ENCODE measurements at places on chromosomes 2 and 18.

- DNase-seq: no peak
Measured at GRCh38 chr18:22168360-22168921, 948 bp upstream of the GATA6 start.

DNA sequence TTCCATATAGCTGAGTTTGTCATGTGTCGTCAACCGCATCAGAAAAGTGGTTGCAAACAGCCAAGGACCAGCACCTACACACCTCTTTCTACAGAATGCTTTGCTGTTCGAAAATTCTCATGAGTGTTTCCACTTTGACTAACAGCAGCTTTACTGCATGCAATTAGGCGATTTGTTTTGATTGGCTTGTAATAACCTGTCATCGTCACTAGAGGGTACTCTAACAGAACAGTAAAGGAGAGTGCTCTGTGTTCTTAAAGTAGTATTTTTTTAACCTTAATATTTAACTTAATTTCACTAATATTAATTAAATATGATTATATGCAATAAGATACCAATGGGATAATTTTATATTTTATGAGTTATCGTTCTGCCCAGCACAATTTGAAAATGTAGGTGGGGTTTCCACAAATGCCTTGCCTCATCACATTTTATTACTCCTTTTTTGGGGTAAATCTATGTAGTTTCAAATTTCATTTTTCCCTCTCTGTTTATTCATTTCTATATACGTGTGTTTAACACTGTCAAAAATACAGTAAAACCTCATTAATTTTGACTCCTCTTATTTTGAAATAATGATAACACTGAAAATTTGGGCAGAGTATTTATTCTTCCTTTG lies 502.2 kb downstream of the NRXN1 start:
- no peak for DNase-seq

DNA sequence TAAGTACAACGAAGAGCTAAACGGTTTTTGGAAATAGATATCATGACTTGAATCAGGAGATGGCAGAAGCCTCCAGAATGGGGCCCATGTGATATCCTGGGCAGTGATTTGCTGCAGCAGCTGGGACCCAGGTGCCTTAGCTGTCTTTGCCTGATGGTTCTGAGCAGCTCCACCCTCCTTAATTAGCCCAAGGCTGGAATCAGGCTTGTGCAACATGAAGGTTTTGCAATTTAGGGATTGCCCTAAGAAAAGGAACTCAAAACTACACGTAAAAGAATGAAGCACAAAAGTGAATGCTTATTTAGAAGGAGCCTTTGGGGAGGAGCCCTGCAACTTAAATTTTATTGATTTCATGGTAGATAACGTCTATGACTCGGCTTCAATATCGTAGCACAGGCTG lies 17.3 kb upstream of the CNDP2 start:
- DNase-seq: no peak

DNA sequence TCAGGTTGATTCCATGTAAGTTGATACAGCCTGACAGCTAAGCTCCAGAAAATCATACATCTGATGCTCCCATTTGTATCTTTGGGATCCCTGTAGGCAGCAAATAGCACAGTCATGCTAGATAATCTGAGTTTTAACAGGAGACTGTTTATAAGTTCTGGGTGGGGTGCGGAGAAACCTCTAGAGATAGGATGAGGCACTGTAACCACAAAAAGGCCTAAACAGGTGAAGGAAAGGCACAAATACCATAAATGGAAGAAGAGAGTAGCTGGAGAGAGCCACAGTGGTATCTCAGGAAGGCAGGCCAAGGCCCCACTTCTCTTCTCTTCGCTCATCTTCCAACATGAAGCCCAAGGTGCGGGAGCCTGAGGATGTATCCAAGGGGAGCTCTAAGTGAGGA lies 18.1 kb upstream of the B4GALT6 start:
- no peak for DNase-seq

GRCh38 chr18:56563568-56563967 lies 74.8 kb downstream of the TXNL1 start:
- DNase-seq: no peak

GRCh38 chr2:56291711-56292110 lies 107.9 kb downstream of the CCDC85A start:
- DNase-seq: no peak

- no peak for DNase-seq
Measured at GRCh38 chr2:100246163-100247145, 75.8 kb downstream of the LONRF2 start.

DNA sequence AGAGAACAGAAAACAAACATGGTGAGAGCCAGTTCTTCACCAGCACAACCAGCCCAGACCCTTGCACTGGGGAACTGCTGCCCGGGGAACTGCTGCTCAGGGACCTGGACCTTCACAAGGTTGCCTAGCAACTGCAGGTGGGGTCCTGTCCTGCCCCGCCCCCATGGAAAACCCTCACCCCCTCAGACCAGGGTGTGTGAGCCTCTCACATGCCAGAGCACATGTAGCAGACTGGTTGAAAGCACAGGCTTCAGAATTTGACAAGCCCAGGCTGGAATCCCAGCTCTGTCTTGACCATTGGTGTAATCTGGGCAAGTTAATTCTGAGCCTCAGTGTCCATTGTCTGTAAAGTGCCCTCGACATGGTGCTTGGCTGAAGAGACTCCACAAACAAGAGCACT lies 118.6 kb downstream of the LOXHD1 start:
- no peak for DNase-seq

GRCh38 chr18:23307567-23308295 lies 145.4 kb upstream of the RIOK3 start:
- no peak for DNase-seq

DNA sequence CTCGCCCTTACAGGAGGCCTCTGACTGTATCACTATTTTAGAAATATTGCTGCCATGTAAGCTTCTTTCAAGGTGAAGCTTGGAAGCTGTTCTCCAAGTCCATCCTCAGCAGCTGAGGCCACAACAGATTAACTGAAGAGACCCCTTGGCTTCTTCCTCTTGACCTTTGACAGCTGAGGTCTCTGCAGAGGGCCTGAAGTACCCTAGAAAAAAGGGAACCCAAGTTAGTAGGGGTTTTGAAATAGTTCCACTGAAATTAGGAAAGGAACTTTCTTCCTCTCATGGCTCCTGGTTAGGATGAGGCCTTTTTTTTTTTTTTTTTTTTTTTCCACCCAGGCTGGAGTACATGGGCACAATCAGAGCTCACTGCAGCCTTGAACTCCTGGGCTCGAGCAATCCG lies 15.5 kb upstream of the IHH start:
- no peak for DNase-seq

DNA sequence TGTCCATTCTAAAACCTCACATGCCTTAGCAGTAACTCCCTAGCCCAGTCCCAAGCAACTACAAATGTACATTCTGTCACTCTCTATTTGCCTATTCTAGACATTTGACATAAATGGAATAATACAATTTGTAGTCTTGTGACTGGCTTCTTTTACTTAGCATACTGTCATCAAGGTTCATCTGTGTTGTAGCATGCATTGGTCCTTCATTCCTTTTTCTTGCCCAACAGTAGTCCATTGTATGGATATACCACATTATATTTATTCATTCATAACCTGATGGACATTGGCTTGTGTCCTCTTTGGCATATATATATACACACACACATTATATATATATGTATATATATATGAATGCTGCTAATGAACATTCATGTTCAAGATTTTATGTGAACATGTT lies 2.2 kb upstream of the MFSD2B start:
- DNase-seq: no peak

DNA sequence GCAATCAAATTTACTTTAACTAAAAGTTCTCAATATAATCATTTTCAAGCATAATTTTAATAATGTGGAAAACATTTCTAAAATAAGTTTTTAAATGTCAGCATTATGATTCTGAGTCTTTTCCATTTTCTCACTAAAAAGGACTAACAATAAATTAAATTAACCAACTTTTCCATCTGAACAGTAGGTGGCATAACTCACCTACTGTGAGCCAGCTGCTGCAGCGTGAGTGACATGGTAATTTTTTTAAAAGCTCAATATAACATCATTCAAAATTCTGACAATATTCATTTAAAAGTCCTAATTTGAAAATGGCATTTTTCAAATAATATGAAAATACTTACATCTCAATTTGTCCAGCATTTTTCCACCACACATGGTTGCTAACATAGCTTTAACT lies 66.5 kb downstream of the DTNB start:
- no peak for DNase-seq

DNA sequence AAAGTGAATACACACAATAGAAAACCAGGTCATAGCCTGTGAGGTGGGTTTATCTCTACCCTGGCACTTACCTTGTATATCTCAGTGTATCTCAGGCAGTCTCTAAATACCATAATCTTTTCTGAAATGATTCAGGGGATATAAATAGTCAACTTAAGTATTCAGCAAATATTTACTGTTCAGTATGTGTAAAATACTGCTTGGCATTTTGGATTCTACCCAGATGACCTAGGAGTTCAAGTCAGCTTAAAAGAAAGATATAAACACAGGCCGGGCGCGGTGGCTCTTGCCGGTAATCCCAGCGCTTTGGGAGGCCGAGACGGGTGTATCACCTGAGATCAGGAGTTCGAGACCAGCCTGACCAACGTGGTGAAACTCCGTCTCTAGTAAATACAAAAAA lies 23.8 kb downstream of the GRHL1 start:
- no peak for DNase-seq

DNA sequence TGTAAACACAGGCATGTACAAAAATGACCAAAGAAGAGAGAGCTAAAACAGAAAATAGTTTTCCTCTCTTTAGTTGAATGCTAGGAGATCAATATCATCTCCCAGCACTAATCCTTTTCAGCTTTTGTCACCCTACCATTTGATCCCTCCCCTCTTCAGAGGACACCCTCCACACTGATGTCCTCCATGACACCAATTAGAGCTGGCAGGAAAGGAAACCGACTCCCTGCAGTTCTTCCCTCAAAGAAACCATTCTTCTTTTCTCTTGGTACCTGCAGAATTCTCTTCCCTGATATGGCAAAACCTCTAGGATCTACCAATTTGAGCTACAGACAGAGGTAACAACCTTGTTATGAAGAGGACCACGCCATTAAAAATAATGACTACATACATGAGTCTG lies 5.3 kb downstream of the EPB41L3 start:
- DNase-seq: no peak

DNA sequence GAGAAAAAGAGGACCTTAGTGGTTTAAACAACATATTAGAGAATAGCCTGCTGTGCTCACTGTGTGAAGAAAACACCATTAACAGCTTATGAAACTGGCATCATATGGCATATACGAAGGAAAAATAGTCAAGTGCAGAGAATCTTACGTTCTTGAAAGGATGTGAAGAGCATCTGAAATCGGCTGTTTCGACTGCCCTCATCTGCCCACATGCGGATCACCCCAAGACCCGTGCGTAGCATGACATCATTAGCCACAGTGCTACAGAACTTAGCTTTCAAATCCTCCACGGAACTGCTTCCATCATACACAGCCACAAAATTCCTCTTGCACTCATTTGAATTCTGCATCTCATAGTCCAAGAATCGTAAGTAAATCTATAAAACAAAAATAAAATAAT lies 84.3 kb downstream of the NETO1 start:
- no peak for DNase-seq

- DNase-seq: no peak
Measured at GRCh38 chr18:5693699-5694294, 150.0 kb upstream of the EPB41L3 start.

- no peak for DNase-seq
Measured at GRCh38 chr2:97068074-97068473, 26.6 kb downstream of the FAHD2B start.

DNA sequence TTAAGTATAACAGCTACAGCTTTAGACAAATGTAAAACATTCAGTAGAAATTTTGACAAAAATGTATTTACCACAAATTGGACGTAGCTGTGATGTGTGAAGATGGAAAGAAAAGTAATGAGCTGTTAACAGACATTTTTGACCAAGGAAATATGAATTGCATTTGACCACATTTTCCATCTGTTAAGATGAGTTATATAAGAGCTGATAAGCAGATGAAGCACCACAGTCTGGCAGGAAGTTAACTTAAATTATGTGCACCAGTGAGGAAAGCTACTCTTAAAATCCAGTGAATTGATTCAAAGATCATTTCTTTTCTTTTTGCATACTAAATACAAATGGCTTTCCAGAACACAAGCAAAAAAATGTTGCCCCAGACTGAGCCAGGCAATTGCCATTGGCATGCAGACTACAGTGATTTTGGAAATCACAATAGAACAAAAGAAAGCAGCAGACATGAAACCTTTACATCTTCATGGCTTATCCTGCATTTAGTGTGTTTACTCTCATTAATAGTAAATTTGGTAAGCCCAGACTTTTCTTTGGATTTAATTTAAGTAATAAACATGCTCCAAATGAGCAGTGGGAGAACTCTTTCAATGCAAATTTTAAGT lies 493.7 kb downstream of the TMX3 start:
- no peak for DNase-seq

- no peak for DNase-seq
Measured at GRCh38 chr2:39994151-39994550, 215.1 kb upstream of the THUMPD2 start.

DNA sequence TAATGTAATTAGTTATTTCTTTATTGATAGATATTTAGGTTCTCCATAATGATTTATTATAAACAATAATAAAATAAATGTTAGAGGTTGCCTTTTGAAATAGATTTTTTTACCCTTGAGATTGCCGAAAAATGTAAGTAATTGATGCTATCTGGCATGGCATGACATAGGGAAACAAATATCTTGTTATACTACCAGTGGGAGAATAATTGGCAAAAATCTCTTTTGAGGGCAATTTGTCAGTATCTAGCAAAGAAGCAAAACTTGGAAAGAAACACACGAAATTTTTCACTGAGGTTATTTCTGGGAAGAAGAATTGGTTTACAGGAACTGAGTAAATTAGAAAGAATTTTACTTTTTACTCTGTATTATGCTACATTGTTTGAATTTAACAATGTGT lies 547.2 kb upstream of the SETBP1 start:
- no peak for DNase-seq

DNA sequence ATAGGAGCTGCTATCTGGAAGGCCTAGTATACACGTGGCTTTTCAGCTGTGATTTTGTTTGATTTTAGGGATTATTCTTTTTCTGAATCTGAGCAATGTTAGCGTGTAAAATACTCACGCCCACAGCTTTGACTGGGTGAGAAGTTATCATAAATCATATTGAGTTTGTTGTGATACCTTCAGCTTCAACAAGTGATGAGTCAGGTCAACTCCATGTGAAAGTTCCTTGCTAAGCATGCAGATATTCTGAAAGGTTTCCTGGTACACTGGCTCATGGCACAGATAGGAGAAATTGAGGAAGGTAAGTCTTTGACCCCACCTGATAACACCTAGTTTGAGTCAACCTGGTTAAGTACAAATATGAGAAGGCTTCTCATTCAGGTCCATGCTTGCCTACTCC lies at the start of gene GKN1:
Gene GKN1 (plus strand): TSS at position 386 of the 400 bp plus-strand sequence. CDS start 42 bp downstream, outside the sequence.
- DNase-seq: no peak

DNA sequence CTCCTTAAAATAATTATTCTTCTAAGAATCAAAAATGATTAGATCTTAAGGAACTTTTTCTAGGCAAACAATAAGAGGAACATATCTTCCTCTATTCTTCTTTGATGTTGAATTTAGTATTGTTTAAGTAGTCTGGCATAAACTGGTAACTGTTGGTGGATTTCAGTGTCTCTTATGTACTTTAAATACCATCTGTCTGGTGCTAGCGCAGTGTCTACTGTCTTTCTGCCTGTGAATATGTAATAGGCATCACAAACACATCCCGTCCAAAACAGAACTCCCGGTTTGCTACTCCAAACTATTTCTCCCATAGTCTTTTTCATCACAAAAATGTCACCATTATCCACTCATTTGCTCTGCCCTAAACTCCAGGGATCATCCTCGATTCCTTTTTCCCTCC lies 281.7 kb downstream of the PHLPP1 start:
- no peak for DNase-seq

All from anterior cingulate cortex (tissue), 58 donors.